A549 treated with CORT108297 at 1 μM for 4 hours (cell line): ENCODE measurements at places on chromosomes 1 and 21. TPM values are rescaled to one million over a fixed set of nuclear protein-coding genes. Genes with fewer than 3 reads are reported as not detected.

The ARHGAP30 gene
- 0.05 to 0.14 TPM (median 0.07 TPM) in 5 replicates for total RNA-seq

The RIPPLY3 gene
- 0.48 to 0.63 TPM (median 0.57 TPM) in 5 replicates for total RNA-seq

The CD247 gene
- 0.07 to 0.63 TPM (median 0.21 TPM) in 5 replicates for total RNA-seq

The GFI1 gene
- 0.07 to 0.26 TPM (median 0.21 TPM) in 5 replicates for total RNA-seq

The TSPEAR gene
- not detected in 5 replicates for total RNA-seq
